Activated CD4-positive, alpha-beta T cell treated with anti-CD3 and anti-CD28 coated beads, Interleukin-2, amount 50 U/mL, for 48 hours (primary cell): ENCODE measurements at places on chromosomes 12 and 14.

DNA sequence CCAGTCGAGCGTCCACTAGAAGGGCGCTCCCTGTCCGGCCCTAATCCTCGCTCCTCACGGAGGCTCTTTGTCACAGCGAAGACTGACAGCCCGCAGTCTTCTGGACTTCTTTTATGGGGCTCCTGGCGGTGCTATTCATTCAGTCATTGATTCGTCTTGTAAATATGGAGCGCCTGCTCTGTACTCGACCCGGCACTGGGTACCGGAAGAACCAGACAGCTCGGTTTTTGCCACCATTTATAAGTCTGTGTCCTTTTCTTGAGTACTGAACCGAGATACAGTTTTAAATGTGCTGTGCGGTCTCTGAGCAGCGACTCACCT lies 570 bp downstream of the DMAC2L start:
- no peak for DNase-seq

DNA sequence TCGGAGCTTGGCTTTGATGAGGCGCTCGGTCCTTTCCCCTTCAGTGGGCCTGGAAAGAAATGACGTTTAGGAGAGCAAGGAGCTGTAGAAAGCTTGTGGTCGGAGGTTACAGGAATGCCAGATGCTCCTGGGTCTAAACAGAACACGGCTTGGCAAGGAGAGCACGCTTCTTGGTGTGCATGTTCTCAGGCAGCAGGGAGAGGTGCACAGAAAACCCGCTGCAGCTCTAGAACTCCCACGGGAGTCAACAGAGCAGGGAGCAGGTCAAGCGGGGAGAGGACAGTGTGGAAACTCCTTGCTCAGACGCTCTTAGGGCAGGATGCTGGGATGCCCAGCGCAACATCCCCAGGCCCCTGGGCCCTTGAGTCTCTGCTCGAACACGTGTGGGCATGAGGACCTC lies 51.0 kb downstream of the SSH1 start:
- DNase-seq = no peak

DNA sequence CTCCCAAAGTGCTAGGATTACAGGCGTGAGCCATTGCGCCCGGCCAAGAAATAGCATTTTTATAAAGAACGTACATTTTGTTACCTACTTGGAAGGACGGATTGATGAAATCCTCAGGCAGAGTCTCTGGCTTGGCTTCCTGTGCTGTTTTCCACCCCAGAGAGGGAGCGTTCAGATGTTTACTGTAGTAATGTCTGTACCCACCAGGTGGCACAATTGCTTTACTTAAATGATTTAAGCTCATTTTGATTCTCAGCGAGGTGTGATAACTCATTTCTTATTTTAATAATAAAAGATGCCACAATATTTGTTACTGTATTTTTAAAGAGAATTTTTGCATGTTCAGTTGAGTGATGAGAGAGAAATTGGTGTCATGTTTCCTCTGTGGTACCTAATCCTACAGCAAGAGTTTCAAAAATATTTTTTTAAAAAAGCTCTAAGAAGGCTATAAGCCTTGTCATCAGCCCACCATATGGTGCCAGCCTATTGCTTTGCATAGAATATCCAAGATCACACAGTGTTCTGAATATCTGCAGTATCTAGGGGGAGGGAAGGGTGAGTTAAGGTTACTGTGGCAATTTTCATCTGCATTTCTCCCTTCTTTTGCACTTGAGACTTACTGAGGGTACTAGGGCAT lies 82.6 kb upstream of the TRAF3 start:
- peak; percentile 48 for DNase-seq

DNA sequence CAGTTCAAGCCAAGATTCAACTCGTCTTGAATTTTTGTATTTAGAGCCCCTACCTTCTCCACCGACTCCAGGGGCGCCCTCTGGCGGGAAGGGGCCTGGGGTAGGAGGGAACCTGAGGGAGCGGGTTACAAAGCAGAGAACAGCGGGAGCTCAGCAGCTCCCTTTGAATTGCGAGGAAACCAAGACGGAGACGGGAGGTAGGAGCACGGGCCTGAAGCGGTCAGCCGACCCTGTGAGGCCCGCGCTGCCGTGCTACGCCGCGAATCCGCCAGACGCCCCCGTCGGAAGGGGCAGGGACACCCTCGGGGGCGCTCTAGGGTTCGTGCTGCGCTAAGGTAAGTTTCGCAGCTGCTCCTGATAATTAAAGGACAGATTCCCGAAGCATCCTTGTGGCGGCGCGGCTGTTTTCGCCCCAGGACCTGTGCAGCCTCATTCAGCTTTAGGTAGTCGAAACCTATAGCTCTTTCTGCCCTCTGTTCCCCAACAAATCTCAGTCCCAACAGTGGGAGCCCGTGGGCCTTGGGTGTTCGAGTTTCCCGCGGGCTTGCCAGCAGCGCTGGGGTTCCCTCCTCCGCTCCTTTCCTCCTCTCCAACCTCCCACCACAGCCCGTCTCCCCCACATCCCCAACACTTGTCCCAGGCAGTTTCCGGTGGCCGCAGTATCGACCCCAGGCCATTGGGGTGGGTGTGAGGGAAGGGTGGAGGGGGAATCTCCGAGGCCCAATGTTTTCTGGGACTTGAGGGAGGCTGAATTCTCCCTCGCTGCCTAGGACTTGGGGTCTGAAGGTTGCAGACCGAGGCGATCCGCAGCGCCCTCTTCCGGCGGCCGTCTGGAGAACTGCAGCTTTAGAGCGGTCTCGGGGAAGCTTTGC lies 5.1 kb upstream of the NKX2-1 start:
- DNase-seq = no peak

- DNase-seq = no peak
Measured at GRCh38 chr14:24888532-24888931, 161.4 kb downstream of the STXBP6 start.

GRCh38 chr12:115648463-115648862 lies 629.0 kb downstream of the MED13L start:
- DNase-seq = no peak

GRCh38 chr12:11555743-11556625 lies 93.5 kb upstream of the ETV6 start:
- no peak for DNase-seq

DNA sequence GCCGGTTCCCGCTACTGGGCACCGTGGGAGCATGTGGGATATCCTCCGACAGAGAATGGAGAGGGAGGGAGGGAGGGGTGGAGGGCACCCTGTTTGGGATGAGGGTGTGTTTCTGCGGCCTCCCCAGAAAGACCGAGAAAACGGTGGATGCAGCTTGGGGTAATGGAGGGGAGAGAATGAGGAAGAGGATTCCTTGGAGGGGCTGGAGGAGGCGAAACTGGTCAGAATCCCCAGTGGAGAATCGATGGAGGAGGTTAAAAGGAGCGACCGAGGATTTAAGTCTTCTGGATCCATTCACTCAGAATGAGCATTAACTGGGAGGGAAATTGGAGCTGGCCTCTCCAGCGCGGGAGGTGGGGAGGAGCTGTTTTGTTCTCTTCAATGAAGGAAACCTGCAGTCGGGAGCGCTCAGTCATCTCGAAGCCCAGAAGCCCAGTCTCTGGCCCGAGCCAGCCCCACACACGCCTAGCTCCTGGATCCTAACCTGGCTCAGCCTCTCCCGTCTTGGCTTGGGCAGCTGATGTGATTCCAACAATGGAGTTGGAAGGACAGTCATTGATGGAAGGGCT lies 581 bp downstream of the ARG2 start:
- peak; percentile 18 for DNase-seq

GRCh38 chr12:78898416-78898815 lies 33.8 kb downstream of the SYT1 start:
- DNase-seq = no peak

DNA sequence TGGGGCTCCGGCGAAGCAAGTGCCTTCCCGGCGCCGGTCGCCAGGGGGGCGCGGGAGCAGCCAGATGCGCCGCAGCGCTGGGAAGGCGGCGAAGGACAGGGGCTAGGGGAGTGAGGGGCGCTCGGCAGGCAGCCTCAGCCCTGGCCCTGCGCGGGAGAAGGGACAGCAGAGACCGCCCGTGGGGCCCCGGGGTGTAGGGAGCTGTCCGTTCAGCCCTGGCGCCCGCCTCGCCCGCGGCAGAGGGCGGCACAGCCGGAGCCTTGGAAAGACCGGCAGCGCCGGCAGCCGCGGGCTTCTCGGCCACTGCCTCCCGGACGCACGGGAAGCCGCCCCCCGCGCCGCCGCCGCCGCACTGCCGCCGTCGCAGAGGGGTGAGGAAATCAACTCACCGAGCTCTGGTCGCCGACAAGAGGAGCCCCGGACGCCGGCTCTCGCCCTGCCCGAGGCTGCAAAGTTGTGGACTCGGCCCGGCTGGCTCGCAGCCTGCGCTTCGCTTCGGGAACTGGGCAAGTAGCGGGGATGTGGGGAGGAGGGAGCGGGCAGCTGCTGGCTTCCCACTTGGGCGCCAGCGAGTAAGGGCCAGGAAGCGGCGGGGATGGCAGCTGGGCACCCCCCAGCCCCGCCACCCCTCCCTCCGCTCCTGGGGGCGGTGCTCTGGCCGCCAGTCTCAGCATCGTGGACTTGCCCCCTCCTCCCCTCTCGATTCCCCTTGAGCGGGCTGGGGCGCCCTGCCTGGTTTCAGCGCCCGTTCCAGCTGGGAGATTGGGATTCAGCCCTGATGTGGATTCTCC lies at the start of gene ZDHHC22:
Gene ZDHHC22, minus strand, starts transcription at position 578 of the 791 bp plus-strand sequence. CDS start 2,053 bp downstream, outside the sequence.
- no peak for DNase-seq

DNA sequence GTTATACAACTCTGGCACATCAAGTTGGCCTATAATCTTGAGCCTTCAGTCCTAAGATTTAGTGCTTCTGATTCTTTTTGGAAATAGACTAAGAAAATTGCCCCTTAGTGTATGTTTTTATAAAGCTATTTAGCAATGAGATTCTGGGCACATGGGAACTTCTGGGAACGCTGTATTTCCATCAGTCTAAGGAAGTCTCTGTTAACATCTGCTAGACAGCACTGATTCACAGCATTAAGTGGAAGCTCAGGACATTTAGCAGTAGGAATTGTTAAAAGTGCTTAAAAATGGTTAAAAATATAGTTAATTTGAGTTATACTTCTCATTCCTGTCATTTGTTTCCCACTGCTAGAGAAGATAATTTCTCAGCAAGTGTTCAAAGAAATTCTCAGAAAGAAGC lies 579.1 kb downstream of the SLC16A7 start:
- DNase-seq = no peak

DNA sequence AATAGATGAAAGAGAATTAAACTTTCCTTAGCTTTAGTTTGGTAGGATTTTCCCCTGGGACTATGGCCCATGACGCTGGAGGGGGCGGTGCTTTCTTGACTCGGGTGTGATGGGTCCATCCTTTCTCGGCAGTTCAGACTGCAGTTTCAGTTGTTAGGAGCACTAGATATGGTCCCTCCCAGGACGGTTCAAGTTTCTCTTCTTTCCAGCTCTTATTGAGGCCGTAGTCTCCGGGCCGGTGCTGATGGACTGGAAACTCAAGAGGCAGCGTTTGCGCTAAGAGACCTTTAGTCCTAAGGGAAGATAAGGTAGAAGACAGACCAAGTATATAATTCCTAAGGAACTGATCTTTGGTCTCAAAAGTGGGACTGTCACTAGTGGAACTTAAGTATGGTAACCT lies 111.2 kb downstream of the RIN3 start:
- DNase-seq = no peak

DNA sequence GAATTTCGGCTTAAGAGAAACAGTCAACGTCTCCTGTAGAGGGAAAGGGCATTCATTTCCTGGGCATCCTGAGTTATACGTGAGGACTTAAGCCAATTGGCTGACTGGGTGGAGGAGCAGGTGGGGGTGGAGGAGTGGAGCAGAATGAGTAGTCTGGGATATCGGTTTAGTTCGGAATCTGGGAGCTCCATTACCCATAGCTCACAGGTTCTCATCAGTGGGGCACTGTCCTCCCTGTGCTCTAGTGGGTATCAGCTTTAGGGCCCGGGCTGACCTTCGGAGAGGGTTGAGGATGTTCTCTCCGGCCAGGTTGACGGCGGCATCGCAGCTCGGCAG lies 704 bp downstream of the SDR39U1 start:
- DNase-seq = no peak

DNA sequence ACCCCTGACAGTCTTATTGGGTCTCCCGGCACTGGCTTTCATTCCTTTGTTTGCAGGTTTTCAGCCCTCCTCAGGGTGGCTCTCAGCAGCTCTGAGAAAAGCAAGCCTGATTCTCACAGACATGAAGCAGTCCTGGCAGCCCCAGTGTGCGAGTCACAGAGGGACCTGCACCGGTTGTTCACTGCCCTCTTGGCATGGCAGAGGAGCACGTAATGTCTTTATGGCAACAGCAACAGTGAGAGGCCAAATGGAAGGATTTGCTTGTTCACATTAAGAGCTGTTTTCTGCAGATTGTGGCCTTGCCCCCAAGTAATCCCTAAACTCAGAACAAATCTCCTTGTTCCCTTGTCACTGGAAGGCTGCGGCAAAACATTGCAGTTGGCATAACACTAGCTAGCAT lies 3.4 kb downstream of the KCNA5 start:
- DNase-seq = no peak

- DNase-seq = no peak
Measured at GRCh38 chr14:37515771-37516170, 79.3 kb downstream of the FOXA1 start.

GRCh38 chr14:20144820-20145219 lies 6.2 kb downstream of the OR4N5 start:
- DNase-seq = no peak

DNA sequence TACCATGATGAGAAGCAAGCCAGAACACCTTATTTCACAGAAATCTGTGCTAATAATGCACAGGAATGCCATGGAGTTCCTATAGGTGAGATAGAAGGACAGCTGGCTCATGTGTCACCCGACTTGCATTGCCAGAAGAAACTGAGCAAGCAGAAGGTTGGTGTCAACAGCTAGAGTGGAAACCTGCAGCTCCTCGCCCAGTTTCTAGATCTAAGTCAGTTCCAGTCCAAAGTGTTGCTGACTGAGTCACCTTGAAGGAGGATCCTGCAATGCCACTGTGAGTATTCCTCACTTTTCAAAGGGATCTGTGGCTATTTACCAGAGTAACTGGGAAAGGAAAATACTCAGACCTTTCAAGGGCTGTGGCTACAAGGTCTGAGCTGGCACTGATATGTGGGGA lies 17.1 kb downstream of the CDKL1 start:
- no peak for DNase-seq

- DNase-seq = peak; percentile 3
Measured at GRCh38 chr12:3303410-3304136, 187.4 kb upstream of the PRMT8 start.

- DNase-seq = no peak
Measured at GRCh38 chr14:89041257-89041582, 216.8 kb downstream of the TTC8 start.

DNA sequence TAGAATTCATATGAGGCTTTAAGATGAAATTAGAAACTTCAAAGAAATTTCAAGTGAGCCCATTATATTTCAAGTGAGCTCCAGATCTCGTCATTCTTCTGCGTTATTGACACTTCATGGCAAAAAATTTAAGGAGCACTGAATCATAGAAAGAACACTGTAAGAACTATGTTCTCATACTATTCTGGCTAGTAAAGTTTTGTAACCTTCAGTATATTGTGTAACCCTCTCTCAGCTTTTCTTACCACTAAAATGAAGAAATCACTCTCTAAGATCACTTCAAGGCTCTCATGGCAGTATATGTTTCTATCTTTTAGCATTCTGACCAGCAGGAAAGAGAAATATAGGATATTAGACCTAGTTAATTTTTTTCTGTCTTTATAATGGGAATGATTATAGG lies 6.3 kb downstream of the GPHN start:
- DNase-seq = no peak

GRCh38 chr14:55256586-55256985 lies 14.6 kb upstream of the FBXO34 start:
- no peak for DNase-seq
